Stimulated activated CD4-positive, alpha-beta T cell treated with anti-CD3 and anti-CD28 coated beads, Interleukin-2, amount 100 ng/mL, for 24 hours (primary cell): ENCODE measurements at places on chromosomes 3 and 15.

DNA sequence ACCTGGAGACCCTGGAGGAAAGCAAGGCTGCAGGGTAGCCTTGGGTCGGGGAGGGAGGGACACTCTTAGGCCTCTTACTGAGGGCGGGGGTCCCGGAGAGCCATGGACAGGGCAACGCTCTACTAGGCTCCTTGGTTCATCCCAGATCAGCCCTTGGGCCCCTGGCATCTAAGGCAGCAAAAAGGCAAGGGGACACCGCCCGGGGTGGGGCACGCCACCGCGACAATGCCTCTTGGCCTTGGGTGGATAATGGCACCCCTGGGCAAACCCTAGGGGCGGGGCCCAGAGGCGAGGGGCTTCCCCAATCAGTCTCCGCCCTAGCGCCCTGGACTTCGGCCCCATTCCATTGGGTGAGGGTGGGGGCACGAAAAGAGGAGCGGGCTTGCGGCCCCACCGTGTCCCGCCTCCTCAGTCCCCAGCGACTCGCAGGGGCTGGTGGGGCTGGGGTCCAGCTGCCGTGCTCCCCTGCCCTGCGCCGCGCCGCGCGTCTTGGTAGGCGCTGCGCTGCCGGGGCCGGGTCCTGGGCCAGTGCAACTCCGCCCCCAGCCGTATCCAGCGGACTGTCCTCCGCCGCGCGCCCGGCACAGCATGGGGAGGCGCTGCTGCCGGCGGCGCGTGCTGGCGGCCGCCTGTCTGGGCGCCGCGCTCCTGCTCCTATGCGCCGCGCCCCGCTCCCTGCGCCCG lies at the start of gene CHST13:
Gene CHST13, plus strand, starts transcription at position 411 of the 684 bp plus-strand sequence. Its CDS starts 178 bp downstream, at position 589.
- peak; percentile 17 for DNase-seq

- no peak for DNase-seq
These were observed 71.7 kb downstream of the ANKRD28 start for GRCh38 chr3:15726043-15726442.

DNA sequence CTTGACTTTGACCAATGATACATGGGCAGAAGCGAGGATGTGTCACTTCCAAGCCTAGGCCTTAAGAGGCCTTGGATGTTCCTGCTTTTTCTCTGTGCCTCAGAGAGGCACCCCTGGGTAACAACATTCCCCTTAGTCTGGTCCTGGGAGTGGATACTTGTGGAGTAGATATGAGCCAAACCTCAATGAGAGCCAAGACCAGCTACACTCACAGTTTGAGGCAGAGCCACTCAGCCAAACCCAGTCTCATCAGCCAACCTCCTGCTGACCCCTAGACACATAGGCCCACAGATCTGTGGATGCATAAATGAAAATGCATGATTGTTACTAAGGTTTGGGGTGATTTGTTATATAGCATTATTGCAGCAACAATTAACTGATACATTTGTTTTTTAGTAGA lies 114.2 kb downstream of the ZNF621 start:
- no peak for DNase-seq

- DNase-seq: no peak
These were observed 51.7 kb downstream of the PLS1 start for GRCh38 chr3:142647856-142648255.

- no peak for DNase-seq
These were observed 51.7 kb downstream of the GRIP2 start for GRCh38 chr3:14488286-14489041.

DNA sequence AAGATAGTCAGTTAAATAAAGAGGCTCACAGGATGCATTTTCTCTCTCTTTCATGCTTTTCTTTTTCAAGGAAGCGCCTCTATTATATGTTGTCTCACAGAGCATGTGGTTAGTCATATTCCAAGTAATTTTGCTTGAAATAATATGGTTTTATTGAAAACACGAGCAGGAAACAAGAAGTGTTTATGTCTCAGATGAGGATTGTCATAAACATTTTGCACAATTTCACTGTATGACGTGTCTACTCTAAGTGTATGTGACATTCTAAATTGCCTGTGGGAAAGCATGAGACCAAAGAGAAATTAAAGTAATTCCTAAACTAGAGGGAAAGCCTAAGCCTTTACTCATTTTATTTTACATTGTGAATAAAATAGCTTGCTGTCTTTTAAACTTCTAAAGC lies 818.6 kb downstream of the EPHA3 start:
- DNase-seq: no peak

DNA sequence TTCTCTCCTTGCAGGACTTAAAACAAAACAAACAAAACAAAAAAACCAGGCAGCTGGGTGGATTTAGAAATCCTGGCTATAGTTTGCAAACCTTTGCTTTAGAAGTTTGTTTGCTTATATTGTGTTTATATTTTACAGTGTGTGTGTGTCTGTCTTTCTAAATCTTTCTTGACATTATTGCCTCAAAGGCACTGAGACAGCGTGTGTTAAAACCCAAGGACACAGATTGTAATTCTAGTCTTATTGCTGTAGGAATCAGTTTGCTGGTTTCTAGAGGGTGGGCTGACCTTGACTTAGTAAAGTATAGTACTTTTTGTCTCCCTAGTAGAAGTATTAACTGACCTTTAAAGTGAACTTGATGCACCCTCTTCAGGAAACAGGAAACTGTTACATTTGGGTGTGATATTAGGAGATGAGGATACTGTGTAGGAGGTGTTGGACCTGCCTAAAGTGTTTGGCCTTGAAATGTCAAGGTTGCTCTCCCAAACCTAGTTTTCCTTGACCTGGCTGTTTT lies 71.0 kb downstream of the TCF12 start:
- no peak for DNase-seq

DNA sequence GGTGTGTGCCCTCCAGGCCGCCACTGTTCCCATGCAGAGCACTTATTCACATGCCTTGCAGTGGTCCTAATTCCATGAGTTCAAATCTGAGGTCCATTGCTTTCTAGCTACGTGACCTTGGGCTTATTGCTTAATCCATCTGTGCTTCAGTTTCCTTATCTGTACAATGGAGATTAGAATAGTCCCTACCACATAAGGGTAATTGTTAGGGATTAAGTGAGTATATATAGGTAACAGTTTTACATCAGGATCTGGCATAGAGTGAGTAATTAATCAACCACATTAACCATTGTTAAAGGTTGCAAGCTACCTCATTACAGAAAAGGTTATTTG lies 7.6 kb downstream of the CPN2 start:
- DNase-seq: no peak

- DNase-seq: no peak
These were observed 83.4 kb downstream of the EBLN2 start for GRCh38 chr3:73144828-73145227.
